ENCODE measurements at places on chromosomes 4 and X.
A peak's percentile ranks its signal among the peaks of the same experiment; 100 is the strongest.

GRCh38 chr4:40185830-40186664, 10.8 kb upstream of the RHOH start:
- peak; percentile 73 for DNase-seq

GRCh38 chr4:94927696-94928095, 169.9 kb downstream of the BMPR1B start:
- DNase-seq: no peak

DNA sequence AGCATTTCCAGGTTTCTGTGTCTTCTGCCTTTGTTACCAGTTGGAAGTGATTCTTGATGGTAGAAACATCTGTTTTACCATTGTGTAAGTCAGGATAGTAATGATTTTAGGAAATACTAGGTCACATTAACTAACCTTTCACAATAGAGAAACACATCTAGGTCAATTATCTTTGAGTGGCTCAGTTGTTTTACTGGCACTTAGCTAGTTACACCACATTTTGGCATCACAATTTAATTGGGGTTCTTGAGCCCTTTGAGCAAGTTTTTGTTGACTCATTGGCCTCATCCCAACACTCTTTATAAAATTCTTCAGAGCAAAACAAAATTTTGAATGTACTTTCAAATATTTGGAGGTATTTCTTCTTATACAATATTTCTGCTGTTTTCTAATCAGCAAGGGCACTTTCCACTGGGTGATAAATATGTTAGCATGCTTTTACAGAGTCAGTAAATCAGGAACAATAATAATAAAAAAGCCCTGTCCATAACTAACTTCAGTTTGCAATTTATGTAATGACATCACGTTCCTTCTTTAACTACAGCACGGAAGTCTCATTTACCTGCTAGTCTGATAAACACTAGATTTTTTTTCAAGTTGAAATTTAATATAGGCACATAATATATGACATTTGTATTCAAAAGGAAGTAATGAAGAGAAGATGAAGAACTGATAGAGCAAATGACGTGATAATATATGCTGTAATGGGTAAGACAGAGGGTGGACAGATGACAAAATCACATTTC, 64.8 kb upstream of the GK2 start:
- DNase-seq: no peak

- DNase-seq: peak; percentile 46
Observed at GRCh38 chr4:6779667-6780565, 2.6 kb upstream of the KIAA0232 start.

DNA sequence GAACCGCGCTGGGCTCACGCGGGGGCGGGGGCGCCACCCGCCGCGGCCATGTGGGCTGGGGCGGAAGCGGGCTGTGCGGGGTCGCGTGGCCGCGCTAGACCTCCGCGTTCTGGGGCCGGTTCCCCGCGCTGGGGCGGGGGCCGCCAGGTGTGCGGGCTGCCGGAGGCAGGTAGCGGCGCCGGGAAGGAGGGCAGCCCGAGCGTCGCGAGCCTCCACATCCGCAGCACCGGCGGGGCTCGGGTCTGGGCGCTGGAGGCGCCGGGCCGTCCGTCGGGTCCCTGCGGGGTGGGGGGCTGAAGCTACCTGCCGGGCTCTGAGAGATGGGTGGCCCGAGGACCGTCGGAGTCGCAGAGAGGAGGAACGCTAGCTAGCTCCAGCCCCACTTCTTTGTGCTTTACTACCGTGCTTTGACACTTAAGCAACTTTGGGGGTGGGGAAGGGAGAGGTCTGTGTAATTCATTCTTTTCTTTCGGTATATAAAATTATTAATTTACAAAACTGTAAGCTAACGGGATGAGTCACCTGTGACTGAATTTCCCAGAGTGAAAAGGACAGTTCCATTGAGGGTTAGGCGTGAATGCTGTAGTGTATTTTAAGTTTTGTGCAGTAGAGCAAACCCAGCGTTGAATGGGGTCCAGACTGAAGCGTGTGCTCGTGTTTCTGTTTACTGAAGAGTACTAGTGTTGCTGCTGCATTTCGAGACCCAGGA, 689 bp downstream of the METAP1 start:
- no peak for DNase-seq

- no peak for DNase-seq
Observed at GRCh38 chr4:161252520-161253141, 911.2 kb downstream of the FSTL5 start.

DNA sequence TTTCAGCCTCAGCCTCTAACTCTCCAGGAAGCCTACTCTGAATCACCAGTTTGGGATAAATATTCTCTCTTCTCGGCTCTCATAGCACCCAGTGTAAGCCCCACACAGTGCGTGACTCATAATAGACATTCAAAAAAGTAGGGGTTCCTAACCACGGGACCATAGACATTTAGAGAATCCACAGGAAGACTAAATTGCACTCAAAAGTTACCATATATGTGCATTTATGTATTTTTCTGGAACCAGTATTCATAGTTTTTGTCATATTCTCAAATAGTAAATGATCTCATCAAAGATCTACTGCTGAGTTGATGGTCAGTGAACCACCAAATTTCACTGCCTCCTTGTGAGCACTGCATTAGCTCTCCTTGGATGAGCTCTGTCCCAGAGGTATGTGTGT, 625.7 kb downstream of the SMARCA1 start:
- no peak for DNase-seq

DNA sequence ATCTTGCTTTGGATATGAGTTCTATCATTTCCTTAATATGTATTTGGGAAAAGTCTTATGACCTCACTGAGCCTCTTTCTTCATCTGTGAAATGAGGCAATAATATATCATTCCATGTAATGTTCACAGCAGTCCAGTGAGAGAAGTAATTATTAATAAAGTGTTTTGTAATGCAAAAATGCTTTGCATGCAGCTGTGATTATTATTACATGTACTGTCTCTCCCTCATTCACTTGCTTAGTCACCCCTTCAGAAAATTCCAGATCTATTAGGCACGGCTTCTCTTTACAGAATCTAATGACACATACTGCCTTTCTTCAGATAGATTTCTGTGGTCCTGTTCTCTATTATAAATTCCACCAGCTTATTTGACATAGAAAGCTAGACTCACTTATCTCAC, 53.5 kb upstream of the FGF13 start:
- DNase-seq: no peak

GRCh38 chr4:139817657-139818452, 152.2 kb downstream of the MGST2 start:
- no peak for DNase-seq

DNA sequence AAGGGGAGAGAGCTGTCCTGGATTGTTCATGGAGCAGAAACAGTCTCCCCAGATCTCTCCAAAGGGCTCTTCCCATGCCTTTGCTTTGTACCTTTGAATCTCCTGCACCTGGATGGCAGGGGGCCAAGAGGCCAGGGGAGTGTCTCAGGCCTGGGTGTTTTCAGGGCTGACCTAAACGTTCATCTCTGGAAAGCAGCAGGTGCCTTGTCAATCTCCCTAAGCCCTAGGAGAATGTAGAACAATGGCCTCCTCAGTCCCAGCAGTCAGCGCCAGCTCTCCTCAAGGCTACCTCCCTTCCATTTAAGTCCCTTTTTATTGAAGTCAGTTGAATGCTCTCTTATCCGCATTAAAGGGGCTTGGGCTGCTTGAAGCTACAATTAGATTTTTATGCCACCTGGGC, 31.2 kb upstream of the NSUN7 start:
- DNase-seq: no peak

DNA sequence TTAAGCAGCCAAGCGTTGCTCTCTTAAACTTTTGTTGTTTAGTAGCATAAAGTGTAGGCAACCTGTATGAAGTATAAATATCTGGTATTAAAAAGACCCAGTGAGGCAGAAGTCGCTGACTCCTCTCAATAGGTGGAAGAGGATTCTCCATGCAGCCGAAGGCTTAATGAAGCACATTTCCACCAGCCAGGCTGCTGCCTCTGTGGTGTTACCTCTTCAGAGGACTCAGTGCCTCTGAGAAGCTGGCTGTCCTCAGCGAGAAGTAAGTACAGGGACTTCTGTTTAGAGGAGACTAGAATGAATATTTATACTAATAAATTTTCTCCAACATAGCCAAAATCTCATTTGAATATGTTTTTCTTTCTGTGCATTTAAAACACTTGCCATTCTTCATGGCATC, 6.0 kb downstream of the SORBS2 start:
- DNase-seq: no peak

DNA sequence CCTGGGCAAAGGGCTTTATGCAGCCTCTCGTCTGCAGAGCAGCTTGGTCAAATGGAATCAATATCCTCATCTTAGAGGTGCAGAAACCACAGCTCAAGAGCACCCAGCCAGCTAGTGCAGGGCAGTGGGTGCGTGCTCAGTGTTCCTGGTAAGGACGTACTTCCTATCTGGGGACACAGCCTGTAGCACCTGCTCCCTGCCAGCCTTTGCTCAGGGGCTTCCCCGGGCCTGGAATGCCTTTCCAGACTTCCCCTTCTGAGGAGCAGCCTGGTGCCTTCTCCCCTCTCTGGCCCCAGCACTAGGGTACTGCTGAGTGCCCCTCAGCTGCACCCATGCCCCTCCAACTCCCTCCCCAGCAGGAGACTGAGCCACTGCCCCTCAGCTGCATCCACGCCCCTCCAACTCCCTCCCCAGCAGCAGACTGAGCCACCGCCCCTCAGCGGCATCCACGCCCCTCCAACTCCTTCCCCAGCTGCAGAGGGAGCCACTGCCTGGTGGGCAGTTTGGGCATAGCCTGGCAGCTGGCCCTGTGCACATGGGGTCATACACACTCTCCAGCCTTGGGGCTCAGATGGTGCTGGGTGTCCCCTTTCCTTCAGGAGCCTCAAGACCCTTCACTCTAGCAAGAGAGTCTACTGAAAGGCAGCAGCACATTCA, 42.2 kb upstream of the AFAP1 start:
- DNase-seq: no peak

GRCh38 chrX:152831391-152831790, 528 bp downstream of the NSDHL start:
- no peak for DNase-seq

GRCh38 chr4:38691251-38692008, 27.4 kb downstream of the KLF3 start:
- DNase-seq: peak; percentile 75

GRCh38 chr4:93957186-93957585, 128.6 kb downstream of the ATOH1 start:
- no peak for DNase-seq

All from skeletal muscle cell (primary cell).